ENCODE measurements at places on chromosomes 16 and 17. TPM values are rescaled to one million over a fixed set of nuclear protein-coding genes. Genes with fewer than 3 reads are reported as not detected.
A peak's percentile ranks its signal among the peaks of the same experiment; 100 is the strongest.

ZNF232 gene
- 10.0 TPM for total RNA-seq

MGAT5B gene
- 1.4 TPM for total RNA-seq

CANT1 gene
- total RNA-seq, result 28.9 TPM

LGALS9 gene
- total RNA-seq, result 41.8 TPM

TBC1D3G gene
- not detected for total RNA-seq

TEX14 gene
- 0.76 TPM for total RNA-seq

ZNF750 gene
- total RNA-seq, result not detected

SLC5A11 gene
- not detected for total RNA-seq

- DNase-seq, result peak; percentile 95
These were observed 18.5 kb upstream of the NAGLU start for GRCh38 chr17:42517516-42517915.

- no peak for DNase-seq
These were observed 53.1 kb upstream of the MARCHF10 start for GRCh38 chr17:62860962-62861873.

DNA sequence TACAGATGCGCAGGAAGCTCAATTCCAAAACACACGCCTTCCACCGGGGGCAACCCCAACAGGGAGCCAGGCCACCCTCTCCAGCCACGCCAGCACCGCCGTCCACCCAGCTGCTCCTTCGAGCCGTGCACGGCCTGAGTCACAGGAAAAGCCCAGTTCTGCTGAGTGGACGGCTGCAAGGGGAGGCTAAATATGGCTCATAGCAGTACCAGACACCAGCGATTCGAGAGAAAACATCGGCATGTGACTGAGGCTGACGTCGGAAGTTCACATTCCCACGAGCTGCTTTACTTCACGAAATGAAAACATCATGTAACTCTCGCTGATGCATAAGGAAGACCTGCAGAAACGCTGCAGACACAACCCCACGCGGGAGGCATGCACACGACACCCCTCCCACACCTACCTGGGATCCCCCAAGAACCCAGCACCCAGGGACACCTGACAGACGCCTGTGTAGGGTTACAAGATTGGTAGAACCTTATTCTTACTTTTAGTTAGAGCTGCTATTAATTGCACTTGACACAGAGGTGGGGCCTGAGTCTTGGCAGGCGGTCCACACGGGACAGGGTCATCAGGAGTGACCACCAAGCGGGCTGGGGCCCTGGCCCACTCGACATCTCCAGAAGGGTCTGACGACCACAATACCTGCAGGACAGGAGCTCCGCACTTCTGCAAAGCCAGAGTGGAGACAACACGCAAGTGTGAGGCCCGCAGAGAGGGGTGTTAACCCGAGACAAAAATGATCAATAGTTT lies 116.8 kb downstream of the ANKRD11 start:
- DNase-seq, result no peak

DNA sequence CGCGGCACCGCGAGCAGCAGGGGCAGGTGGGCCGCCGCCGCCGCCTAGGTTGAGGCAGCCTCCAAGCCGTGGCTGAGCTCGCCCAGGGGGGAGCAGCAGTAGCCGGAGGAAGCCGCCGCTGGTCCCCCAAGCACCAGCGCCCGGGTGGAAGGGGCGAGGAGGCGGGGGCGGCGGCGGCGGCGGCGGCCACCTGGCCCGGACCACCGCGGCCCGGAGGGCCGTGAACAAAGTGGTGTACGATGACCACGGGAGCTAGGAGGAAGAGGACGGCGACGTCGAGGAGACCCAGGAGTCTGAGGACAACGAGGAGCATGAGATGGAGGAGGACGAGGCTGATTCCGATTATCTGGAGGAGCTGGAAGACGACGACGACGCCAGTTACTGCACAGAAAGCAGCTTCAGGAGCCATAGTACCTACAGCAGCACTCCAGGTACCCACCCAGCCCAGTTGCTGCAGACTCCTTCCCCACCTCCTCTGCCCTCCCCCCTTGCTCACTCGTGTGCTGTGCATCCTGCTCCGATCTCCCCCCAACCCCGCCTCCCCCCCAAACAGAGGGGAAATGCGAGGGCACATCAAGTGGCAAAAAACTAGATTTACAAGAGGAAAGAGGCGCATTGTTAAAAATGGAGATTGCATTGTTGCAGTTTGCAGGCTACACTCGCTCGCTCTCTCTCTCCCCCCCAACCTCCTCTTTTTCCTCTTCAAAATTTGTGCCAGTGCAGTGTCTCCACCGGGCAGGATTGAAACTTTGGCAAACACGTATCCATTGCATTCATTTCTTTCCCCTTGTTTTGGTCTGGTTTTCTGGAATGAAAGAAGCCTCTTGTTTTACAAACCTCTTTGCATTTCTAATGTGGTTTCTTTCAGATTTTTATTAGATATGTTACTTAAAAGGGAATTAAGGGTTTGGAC lies 41.8 kb upstream of the AMZ2 start:
- no peak for DNase-seq

GRCh38 chr16:8293413-8293812 lies 296.9 kb downstream of the TMEM114 start:
- DNase-seq, result no peak

DNA sequence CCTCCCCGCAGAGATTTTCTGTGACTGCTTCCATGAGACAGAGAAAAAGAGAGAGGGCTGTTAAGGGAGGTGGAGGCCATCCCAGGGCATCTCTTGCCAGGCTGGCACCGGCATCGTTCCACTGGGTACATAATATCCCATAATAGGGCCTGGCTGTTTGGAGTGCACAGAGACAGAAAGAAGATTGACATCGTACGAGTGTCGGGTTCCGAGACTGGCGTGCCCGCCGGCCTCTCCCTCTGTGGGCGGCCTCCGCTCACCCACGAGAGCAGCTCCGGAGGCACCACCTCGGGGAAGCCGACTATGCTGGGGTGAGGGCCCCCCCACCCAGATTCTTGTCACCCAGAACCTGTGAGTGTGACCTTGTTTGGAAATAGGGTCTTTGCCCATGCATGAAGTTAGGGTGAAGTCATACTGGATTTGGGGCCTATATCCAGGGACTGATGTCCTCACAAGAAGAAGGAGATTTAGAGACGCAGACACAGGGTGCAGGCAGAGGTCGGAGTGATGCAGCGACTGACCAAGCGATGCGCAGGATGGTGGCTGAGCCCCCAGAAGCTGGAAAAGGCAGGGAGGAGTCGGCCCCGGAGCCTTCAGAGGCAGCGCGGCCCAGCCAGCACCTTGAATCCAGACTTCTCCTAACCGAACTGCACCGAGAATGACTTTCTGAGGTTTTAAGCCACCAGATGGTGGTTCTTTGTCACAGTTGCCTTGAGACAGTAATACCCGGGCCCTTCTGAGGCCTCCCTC lies 101.8 kb upstream of the CIBAR2 start:
- no peak for DNase-seq

DNA sequence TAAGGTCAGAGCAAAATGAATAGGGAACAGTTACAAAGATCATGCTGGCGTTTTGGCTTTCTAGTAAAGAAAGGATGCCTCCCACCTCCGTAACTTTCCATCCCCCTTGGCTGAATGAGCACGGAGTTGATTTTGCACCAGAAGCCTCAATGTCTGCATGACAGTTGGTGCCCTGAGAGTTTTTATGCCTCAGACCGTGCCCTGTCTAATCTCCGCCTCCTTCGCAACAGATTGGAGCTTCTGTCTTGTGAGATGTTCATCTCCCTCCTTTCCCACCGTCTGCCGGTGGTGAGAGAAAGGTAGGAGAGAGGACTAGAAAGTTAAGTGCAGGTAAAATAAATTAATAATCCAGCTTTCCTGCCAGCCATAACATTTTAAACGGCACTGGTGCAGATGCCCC lies 1.9 kb downstream of the HS3ST4 start:
- no peak for DNase-seq

GRCh38 chr16:66750279-66751052 lies 943 bp downstream of the DYNC1LI2 start:
- no peak for DNase-seq

GRCh38 chr17:45934044-45934979 lies 40.0 kb downstream of the MAPT start:
- no peak for DNase-seq

GRCh38 chr16:11278681-11279628 lies 2.2 kb downstream of the PRM1 start:
- no peak for DNase-seq

GRCh38 chr16:18059089-18059488 lies 277.4 kb downstream of the NPIPA8 start:
- no peak for DNase-seq
